ENCODE measurements at places on chromosomes 1 and 21.

DNA sequence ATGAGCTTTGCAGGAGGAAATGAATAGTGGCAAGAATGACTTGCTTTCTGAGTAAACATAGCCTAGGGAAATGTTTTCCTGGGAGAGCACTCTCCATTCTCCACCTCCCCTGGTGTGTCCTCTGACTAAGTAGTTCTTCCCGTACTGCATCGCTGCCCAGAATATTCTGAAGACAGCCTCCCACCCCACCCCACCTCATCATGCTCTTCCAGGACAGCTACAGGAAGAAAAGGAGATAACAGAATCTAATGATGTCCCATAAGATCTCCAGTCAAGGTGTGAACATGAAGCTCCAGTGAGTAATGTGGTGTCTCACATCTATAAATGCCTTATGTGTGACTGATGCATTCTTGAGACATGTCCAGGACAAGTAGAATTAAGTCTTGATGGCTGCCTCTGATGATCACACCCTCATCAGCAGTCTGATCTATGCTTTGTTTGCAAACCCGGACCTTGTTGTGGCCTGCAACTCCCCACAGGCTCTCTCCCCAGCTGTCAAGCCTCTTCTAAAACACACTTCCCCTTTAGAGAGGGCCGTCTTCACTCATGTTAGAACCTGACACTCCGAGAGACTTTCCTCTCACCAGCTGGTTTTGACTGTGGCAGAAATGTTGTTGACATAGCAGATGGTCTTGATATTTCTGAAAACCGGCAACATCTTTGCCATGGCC is 183.0 kb downstream of the CYYR1 start:
- H3K27ac ChIP-seq: no peak overlapping the region
- H3K27me3 ChIP-seq: no peaks in the 10 kb centered on the region
- H3K4me1 ChIP-seq: no peaks in the 10 kb centered on the region
- no peak overlapping the region for H3K4me3 ChIP-seq
- no peaks in the 10 kb centered on the region for H3K36me3 ChIP-seq

DNA sequence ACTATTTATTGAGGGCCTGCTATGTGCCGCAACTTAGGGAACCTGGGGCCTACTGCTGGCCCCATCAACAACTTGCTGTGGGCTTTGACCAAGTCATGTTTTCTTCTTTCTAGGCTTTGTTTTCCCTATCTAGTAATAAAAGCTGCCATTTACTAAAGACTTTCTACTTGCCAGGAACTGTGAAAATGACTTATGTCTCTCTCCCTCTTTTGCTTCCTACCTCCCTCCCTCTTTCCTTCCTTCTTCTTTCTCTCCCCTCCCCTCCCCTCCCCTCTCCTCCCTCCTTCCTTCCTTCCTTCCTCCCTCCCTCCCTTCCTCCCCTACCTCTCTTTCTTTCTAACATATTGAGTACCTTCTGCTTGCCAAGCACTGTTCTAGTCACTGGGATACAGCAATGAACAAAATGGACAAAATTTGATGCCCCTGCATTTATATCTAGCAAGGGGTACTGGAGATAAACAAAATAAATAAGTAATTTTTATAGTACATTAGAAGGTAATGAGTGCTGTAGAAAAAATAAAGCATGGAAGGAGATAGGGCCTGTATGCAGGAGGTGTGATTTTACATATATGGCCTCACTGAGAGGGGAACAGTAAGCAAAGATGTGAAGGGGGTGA is 170.3 kb upstream of the USP24 start:
- no peak for DNase-seq
- no peaks in the 10 kb centered on the region for H3K36me3 ChIP-seq
- no peak overlapping the region for H3K4me3 ChIP-seq
- no peak overlapping the region for H3K27ac ChIP-seq

- no peaks in the 10 kb centered on the region for H3K4me1 ChIP-seq
- no peaks in the 10 kb centered on the region for H3K36me3 ChIP-seq
- H3K27me3 ChIP-seq: no peaks in the 10 kb centered on the region
Observed at GRCh38 chr21:14694817-14695216, 148.7 kb upstream of the SAMSN1 start.

DNA sequence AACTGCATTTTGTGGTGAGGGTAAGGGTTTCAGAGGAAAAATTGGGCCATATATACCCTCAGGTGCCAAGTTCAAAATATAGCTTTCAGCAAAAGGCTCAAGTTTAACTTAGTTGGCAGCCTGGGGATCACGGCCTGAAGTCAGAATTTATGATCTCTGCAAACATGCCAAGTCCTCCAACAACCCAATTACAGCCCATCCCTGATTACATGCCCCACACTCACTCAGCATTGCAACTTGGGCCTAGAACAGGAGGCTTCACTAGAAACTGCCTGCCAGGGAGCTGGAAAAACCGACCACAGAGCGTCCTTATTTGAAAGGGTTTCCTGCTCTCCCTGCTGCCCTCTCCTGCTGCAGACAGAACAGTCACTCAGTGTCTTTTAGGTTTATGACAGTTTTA is 12.4 kb downstream of the FYB2 start:
- no peaks in the 10 kb centered on the region for H3K4me1 ChIP-seq
- no peak overlapping the region for H3K27ac ChIP-seq
- H3K27me3 ChIP-seq: peaks cover 6% of the 10 kb centered on the region
- no peaks in the 10 kb centered on the region for H3K36me3 ChIP-seq

DNA sequence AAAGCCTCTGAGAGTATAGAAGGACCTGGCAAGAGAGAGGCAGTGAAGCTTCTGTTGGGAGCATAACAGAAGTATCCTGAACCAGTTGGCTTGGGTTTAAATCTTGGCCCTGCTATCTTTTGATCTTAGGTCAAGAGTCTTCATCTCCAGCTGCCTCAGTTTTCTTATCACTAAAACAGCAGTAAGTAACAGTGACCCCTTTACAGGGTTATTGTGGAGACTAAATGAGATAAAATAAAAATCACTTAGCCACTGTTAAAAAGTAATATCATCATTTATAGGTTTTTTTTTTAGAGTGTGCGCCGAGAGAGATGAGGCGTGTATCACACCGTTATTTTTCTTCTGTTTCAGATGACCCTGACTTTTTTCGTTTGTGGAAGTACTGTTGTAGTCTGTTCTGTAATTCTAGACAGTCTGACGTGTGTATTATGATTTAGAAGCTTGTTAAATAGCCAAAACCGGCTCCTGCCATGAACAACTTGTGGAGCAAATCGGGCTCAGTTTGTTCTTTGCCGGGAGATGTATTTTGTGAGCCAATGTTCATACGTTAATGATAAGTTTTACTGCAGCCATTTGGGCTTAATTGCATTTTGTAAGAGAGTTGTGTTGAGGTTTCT is 1.1 kb downstream of the THRAP3 start:
- H3K27ac ChIP-seq: peak overlapping the region; percentile 83
- peaks cover 3% of the 10 kb centered on the region for H3K4me1 ChIP-seq
- H3K27me3 ChIP-seq: no peaks in the 10 kb centered on the region
- H3K4me3 ChIP-seq: peak overlapping the region; percentile 72

GRCh38 chr1:88035578-88035977 is 648.5 kb upstream of the PKN2 start:
- no peaks in the 10 kb centered on the region for H3K36me3 ChIP-seq
- no peaks in the 10 kb centered on the region for H3K4me1 ChIP-seq
- H3K4me3 ChIP-seq: no peak overlapping the region
- no peak overlapping the region for H3K27ac ChIP-seq

- H3K27ac ChIP-seq: no peak overlapping the region
- no peaks in the 10 kb centered on the region for H3K36me3 ChIP-seq
- peak; percentile 37 for DNase-seq
- H3K27me3 ChIP-seq: no peaks in the 10 kb centered on the region
- H3K4me1 ChIP-seq: peaks cover 19% of the 10 kb centered on the region
- no peak overlapping the region for H3K4me3 ChIP-seq
Observed at GRCh38 chr1:115453666-115454065, 115.6 kb upstream of the NGF start.

GRCh38 chr1:32773018-32773763 is 44.0 kb downstream of the YARS1 start:
- H3K27me3 ChIP-seq: no peaks in the 10 kb centered on the region
- peaks cover 40% of the 10 kb centered on the region for H3K36me3 ChIP-seq
- no peak overlapping the region for H3K27ac ChIP-seq
- peaks cover 6% of the 10 kb centered on the region for H3K4me1 ChIP-seq

DNA sequence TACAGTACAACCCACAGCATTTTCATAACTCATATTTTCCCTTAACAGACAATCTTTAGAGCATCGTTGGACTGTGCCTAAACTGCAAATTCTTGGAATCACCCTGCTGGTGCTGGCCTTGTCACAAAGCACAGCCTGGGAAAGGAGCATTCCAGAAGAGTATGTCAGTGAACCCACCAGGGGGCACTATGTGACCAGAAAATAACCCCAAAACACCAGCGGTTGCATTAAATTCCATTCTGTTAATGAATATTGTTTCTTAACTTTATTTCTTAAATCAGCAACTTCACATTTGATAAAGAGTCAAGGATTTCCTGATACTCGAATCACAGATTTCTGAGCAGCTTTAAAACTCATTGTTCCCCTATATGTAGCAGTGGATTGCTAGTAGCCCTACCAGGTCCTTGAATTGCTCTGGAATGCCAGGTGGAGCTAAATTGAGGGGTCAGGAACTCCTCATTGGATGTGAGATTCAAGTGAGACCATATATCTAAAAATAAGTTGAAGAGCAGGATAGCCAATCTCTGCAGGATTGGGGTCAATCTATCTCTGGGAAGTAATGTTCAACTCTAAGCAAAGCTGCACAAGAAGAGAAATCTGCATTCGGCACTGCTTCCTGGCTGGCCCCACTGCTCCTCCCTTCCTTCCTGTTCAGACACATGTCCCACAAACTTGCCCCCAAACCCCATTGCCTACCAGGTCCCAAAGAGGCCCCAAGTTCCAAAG is 12.7 kb upstream of the RAB4A start:
- H3K27me3 ChIP-seq: peaks cover 5% of the 10 kb centered on the region
- no peak overlapping the region for H3K27ac ChIP-seq
- DNase-seq: peak; percentile 72

DNA sequence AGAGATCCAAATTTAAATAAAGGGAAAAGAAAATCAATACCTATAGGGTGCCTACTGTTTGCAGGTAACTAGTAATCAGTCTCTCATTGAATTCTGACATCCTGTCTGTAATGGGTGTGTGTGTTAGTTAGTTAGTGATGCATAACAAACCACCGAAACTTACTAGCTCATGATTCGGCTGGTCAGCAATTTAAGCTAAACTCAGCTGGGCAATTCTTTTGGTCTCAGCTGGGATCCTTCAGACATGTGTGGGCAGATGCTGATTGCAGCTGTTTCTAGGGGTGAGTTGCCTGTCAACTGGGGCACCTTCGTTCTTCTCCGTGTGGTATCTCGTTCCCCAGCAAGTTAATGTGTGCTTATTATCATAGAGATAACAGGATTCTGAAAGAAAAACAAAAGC is 40.2 kb upstream of the ZNF124 start:
- H3K4me1 ChIP-seq: peaks cover 3% of the 10 kb centered on the region
- DNase-seq: no peak
- H3K36me3 ChIP-seq: 0 out of 2 replicates have a peak, but pooled peaks cover 2% of the 10 kb centered on the region
- H3K27me3 ChIP-seq: no peaks in the 10 kb centered on the region

DNA sequence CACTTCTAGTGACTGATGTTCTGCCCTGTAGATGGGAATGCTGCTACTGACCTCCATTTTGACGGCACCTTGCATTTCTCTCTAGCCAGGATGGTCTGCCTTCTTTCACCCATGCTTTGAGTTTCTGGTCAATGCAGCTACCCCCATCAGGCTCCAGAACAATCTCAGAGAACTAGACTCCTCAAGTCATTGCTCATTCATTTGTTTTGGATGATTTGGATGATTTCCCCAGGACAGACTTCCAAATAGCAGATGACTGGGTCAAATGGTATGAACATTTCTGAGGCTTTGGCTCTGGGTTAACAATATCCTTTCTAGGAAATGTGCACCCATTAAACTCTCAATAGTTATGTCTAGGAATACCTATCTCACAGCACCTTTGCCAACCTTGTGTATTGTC is 63.9 kb downstream of the CSMD2 start:
- no peaks in the 10 kb centered on the region for H3K36me3 ChIP-seq
- H3K27ac ChIP-seq: no peak overlapping the region
- H3K27me3 ChIP-seq: no peaks in the 10 kb centered on the region
- H3K4me3 ChIP-seq: no peak overlapping the region
- peak; percentile 31 for DNase-seq
- no peaks in the 10 kb centered on the region for H3K4me1 ChIP-seq

DNA sequence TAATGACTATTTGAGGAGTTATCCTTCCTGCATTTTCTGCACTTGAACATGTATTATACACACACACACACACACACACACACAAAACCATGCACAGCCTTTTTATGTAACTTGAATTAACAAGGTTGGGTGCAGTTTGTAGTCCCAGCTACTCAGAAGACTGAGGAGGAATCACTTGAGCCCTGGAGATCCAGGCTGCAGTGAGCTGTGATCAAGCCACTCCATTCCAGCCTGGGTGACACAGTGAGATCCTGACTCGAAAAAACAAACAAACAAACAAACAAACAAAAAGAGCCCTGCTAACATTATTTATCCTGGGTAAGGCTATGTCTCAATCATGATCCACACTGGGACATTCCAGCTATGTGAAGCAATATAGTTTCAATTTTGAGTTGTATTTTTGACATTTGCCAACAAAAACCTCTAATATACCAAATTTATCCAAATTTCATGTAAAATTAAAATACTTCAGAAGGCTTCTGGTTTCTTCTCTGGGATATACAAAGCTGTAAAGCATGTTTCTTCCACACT is 156.8 kb downstream of the NTPCR start:
- DNase-seq: no peak
- H3K36me3 ChIP-seq: peaks cover 3% of the 10 kb centered on the region

GRCh38 chr21:21002153-21002552 is 3.9 kb downstream of the NCAM2 start:
- peaks cover 5% of the 10 kb centered on the region for H3K27me3 ChIP-seq
- DNase-seq: no peak
- H3K4me1 ChIP-seq: no peaks in the 10 kb centered on the region
- no peaks in the 10 kb centered on the region for H3K36me3 ChIP-seq

GRCh38 chr1:91736715-91737615 is 149.0 kb downstream of the TGFBR3 start:
- peak; percentile 81 for DNase-seq
- H3K4me1 ChIP-seq: peaks cover 17% of the 10 kb centered on the region
- H3K4me3 ChIP-seq: peak overlapping the region; percentile 9
- peaks cover 9% of the 10 kb centered on the region for H3K36me3 ChIP-seq
- no peaks in the 10 kb centered on the region for H3K27me3 ChIP-seq
- H3K27ac ChIP-seq: peak overlapping the region; percentile 13

GRCh38 chr1:14254251-14254650 is 344.2 kb upstream of the KAZN start:
- no peak overlapping the region for H3K4me3 ChIP-seq
- no peaks in the 10 kb centered on the region for H3K27me3 ChIP-seq
- no peak for DNase-seq
- no peaks in the 10 kb centered on the region for H3K36me3 ChIP-seq
- no peak overlapping the region for H3K27ac ChIP-seq

Measured in IMR-90 (cell line).